NCI-H69 (cell line): ENCODE measurements at places on chromosomes 2 and 18.

DNA sequence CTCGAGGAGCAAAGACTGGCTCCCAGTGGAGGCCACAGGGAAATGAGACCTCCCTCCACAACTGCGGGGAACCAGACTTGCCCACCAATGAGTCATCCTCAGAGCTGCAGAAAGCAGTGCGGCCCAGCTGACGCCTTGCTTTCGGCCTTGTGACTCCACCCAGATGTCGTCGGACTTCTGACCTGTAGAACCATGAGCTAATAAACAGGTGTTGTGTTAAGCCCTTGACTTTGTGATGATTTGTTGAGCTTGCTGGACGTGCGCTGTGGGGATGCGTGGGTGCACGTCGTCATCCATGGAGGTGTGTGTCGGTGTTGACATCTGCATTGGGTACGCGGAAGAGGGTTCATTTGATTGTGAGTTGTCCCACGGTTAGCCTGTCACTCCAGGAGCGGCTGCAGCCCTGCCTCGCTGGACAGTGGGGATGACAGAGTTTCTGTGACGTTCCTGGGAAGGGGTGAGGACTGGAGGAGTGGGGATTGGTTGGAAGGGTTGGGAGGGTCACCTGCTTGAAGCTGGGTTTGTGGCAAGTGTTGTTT lies 154.1 kb downstream of the SH3BP4 start:
- DNase-seq, result no peak

DNA sequence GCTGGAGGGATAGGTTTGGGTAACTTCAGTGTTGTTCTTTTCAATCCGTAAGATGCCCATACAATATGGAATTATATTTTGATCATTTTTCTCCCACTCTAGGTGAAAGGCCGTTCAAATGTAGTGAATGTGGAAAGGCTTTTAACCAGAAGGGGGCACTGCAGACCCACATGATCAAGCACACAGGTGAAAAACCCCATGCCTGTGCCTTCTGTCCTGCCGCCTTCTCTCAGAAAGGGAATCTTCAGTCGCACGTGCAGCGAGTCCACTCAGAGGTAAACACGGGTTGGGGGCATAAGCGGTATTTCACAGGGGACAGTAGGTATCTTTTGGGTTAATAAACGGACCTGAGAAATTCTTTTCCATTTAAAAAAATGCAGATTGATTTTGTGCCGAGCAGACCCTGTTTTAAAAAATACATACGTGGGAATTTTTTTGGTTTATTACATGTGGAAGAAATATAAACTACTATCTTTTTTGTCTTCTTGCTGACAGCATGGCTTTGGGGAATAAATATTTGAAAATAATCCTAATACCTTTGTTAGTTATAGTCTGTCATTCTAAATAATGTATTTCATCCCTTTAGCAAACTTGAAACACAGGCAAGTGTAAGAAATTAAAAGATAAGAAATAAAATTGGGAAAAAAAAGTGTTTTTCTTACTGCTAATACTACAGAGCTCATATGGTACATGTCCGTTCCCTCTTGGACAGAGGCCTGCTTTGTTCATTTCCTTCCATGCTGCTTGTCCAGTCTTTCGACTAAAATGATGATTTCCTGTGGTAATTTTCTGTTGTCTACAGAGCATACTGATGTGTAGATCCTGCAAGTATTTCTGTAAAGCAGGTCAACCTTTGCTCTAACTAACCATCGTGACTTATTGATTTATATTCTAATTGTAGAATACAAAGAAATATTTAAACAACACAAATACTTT lies 53.3 kb downstream of the ZNF236 start:
- DNase-seq, result peak; percentile 86

GRCh38 chr2:211996857-211997256 lies 541.7 kb downstream of the ERBB4 start:
- no peak for DNase-seq

DNA sequence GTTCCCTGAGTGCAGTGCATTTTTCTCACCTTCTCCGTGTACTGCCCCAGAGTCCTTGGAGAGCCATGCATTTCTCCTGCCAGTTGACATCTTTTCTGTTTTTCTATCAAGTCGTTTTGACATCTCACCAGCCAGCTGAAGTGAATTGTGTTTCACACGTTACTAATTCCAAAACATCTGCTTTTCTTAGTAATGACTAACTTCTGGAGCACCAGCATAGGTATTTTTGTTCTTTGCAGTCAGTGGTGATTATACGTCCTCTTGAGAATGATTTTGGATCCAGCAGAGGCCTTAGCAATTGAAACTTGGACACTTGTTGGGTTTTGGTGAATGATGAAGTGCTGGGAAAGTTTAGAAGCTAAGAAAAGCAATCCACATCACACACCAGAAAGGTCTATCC lies 112.5 kb downstream of the PIK3C3 start:
- no peak for DNase-seq

GRCh38 chr2:1835581-1836201 lies 91.4 kb upstream of the PXDN start:
- peak; percentile 68 for DNase-seq

GRCh38 chr2:85600951-85601770 lies 1.3 kb downstream of the TMEM150A start:
- no peak for DNase-seq

DNA sequence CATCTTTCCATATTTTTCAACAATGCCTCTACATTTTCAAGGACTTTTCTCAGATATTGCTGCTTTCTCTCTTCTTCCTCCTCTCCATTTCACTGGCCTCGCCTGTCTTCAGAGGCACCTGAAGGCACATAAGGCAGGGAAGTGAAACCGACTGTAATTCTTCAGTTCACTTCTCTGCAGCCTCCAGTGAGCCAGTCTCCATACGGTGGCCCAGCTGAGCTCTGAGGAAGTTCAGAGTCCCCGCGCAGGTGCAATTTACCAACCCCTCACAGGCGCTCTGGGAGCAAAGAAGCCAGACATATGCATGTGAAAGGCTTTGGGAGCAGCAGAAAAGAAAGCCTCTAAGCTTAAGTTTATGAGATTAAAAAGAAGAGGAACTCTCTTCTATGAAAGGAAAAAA lies 12.4 kb downstream of the KLHL14 start:
- DNase-seq, result peak; percentile 67

GRCh38 chr18:72868585-72869225 lies 918 bp upstream of the NETO1 start:
- DNase-seq, result peak; percentile 35

DNA sequence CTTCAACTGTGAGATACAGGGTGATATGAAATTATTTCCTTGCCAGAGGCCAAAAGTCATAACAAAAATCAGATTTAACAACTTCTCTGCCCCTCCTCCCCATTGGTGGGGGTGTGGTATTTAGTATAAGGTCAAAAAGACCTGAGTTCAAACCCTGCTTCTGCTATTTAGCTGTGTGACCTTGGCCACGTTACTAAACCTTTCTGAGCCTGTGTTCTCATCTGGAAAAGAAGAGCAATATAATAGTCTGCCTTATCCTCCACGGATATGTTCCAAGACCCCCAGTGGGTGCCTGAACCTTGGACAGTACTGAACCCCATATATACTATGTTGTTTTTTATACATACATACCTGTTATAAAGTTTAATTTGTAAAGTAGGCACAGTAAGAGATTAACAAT lies 3.7 kb downstream of the CDC42EP3 start:
- DNase-seq, result no peak

- no peak for DNase-seq
Measured at GRCh38 chr18:68220458-68220857, 494.4 kb downstream of the TMX3 start.

DNA sequence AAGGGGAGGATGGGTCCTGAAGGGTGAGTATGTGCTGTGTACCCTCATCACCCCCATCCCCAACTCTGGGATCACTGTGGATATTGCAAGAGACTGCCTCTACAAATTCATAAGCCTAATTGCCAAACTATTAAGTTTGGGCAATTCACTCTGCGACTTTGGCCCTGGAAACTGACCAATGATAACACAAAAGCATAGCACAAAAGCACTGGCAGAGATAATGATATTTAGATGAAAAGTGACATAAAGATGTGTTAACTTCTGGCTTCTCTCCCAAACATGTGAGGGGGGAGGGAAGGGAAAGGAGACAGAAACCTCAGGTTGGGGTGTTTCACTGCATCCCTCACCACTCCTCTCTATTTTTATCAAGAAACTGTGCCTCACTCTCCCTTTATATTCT lies 150.3 kb downstream of the SATB2 start:
- no peak for DNase-seq

DNA sequence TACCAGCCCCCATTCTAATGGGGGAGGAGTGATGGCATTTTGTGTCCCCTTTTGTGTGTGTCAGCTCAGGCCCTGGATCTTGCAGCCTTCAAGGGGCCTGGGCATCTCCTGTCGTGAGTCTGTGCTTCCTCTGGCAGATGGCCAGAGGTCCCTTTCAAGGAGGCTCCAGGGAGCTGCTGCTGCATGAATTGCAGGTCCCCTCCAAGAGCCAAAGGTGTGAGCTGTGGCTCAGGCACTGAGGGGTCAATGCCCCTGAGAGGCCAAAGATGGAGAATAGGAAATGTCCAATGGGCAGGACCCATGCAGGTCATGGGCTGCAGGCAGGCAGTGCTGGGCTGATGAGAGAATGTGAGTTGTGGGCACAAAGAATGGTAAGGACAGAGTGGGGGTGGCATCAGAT lies 10.4 kb downstream of the MAB21L4 start:
- no peak for DNase-seq

- DNase-seq, result no peak
Measured at GRCh38 chr2:150465703-150466569, 21.5 kb downstream of the RND3 start.

GRCh38 chr18:5380586-5380985 lies 85.1 kb upstream of the ZBTB14 start:
- DNase-seq, result peak; percentile 89

- DNase-seq, result no peak
Measured at GRCh38 chr2:38092196-38092902, 16.4 kb upstream of the CYP1B1 start.

- no peak for DNase-seq
Measured at GRCh38 chr2:206616151-206616550, 26.1 kb upstream of the FAM237A start.

- DNase-seq, result peak; percentile 20
Measured at GRCh38 chr2:48249631-48250473, 280.1 kb upstream of the STON1 start.

DNA sequence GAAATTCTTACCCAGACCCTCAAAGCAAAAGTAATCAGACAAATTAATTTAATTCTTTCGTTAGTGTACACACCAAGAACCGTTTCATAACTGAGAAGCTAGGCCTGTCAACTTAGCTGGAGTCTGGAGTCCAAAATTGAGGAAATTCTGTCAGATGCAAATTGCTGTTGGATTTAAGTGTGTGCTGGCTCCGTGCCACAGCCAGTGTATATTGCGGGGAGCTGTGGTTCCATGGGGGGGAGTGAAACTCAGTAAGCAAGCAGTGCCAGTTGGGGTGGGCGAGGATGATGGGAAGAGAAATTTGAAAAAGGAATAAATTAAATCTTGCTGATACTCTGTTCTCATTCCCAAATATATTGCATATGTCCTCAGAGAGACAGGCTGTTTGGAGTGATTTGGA lies 4.0 kb downstream of the ARPC2 start:
- no peak for DNase-seq

- DNase-seq, result no peak
Measured at GRCh38 chr2:73250872-73251846, 17.1 kb downstream of the CCT7 start.

DNA sequence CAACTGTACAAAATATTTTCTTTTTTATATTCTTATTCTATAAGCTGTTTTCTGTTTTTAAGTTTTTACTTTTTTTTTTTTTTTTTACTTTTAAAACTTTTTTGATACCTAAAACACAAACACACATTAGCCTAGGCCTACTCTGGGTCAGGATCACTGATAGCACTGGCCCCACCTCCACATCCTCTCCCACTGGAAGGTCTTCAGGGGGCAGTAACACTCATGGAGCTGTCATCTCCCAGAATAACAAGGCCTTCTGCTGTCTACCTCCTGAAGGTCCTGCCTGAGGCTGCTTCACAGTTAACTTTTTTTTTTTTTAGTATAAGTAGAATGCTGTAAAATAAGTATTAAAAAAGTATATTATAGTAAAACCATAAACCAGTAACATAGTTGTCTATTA lies 415.1 kb downstream of the PTPRM start:
- no peak for DNase-seq

DNA sequence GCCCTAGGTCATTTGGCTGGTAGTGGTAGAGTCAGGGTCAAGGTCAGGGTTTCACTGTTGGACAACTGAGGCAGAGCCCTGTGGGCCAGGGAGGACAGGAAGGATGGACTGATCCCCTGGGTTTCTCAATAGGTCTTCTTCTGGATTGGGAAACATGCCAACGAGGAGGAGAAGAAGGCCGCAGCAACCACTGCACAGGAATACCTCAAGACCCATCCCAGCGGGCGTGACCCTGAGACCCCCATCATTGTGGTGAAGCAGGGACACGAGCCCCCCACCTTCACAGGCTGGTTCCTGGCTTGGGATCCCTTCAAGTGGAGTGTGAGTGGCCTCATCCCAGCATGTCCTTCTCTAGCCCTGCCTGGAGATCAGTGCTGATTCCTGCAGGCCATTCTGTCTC lies 18.1 kb downstream of the VIL1 start:
- DNase-seq, result no peak

- no peak for DNase-seq
Measured at GRCh38 chr2:41602341-41602740, 445.5 kb upstream of the PKDCC start.

GRCh38 chr2:37786854-37787253 lies 115.4 kb upstream of the CDC42EP3 start:
- peak; percentile 96 for DNase-seq

- DNase-seq, result no peak
Measured at GRCh38 chr2:108909275-108909823, 79.7 kb downstream of the EDAR start.

DNA sequence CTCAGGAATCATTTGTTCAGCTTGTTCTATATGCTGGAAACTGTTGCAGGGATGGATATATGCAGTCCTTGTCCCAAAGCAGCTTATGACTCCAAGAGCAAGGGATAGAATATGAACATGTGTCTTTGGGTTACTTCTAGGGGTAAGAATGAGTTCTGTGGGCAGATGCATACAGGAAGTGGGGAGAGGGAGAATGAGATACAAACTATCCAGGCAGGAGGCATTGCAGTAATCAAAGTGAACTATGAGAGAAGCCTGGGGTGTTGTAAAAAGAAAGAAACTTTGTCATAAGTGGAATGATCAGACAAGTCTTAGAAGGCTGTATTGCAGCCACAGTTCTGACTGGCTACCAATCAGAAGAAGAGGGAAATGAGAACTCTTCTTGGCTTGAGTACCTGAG lies 44.8 kb upstream of the RAB6D start:
- no peak for DNase-seq

DNA sequence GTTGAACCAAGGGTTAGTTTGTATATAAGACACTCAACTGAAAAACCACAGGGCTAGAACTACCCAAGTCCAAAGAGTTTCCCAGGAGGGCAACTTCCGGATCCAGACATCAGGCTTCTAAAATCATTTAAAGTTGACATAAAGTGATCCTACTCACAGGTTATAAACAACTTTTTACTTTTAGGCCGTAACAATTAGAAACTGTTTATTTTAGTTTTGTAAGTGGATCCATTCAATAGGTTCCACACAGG lies 454.6 kb downstream of the MEIS1 start:
- no peak for DNase-seq

- no peak for DNase-seq
Measured at GRCh38 chr2:28593160-28593755, 97.4 kb downstream of the PLB1 start.
